ENCODE measurements at places on chromosomes 2 and 18.
A peak's percentile ranks its signal among the peaks of the same experiment; 100 is the strongest.

DNA sequence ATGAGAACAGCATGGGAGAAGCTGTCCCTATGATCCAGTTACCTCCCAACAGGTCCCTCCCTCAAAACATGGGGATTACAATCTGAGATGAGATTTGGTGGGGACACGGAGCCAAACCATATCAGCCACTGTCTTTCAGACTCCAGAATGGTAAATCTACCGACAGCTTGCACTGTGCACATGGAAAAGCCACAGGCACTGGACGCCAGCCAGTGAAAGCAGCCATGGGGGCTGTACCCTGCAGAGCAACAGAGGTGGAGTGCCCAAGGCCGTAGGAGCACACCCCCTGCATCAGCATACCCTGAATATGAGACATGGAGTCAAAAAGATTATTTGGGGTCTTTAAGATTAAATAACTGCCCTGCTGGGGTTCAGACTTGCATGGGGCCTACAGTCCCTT is 218.4 kb downstream of the PDE1A start:
- DNase-seq = no peak

DNA sequence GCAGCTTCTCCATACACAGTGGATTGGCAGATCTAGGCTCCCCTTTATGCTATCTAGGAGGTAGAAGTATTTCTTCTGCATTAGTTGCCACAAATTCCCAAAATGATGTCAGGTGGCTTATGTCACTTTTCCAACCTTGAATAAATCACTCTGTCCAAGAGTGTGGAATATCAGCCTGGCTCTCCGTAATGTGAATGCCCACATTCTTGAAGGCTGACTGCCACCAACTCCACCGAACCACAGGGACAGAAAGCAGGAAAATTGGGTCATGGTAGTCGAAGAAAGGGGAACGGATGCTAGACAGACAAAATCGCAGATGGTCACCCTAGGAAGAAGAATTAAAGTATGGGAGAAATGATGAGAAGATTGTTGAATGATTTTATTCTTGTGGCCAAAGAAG is 624.9 kb upstream of the CDH2 start:
- no peak for DNase-seq

DNA sequence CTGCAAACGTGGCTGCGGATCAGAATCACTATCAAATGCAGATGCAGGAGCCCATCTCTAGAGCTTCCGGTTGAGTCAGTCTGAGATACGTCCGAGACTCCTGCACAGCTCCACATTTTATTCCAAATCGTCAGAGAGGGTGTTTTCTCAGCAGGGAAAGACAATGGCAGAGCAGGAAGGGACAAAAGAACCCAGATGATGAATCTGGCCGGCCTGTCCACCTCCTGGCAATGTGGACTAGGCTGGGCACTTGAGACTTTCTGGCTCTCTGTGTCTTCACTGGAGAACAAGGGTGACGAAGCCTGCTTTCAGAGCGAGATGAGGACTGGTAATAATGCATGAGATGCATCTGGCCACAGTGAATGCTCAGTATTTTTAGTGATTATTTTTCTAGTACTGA is 255.9 kb upstream of the MYT1L start:
- no peak for DNase-seq

- peak; percentile 25 for DNase-seq
These were observed 27.9 kb downstream of the RIF1 start for GRCh38 chr2:151437630-151438029.

GRCh38 chr18:78999939-79000338 is 20.3 kb downstream of the SALL3 start:
- no peak for DNase-seq

GRCh38 chr2:144518748-144519596 is 947 bp downstream of the ZEB2 start:
- DNase-seq = no peak

DNA sequence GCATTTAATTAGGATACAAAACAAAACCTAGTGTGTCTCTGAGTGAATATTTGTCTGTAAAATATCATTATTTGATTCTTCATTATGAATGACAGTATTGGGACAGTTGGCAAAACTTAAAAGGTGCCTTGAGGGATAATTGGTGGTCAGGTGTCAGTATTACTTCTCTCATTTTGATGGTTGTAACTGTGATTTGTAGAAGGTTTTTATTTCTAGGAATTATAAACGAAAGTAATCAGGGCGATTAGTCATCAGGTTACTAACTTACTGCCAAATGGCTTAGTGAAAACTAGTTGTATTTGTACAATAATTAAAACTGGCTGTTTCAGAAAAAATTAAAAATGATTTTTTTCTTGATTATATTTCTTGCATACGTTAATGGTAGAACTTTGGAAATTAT is 117.6 kb downstream of the BIRC6 start:
- DNase-seq = no peak

GRCh38 chr2:118989481-118989880 is 47.5 kb downstream of the MARCO start:
- no peak for DNase-seq

DNA sequence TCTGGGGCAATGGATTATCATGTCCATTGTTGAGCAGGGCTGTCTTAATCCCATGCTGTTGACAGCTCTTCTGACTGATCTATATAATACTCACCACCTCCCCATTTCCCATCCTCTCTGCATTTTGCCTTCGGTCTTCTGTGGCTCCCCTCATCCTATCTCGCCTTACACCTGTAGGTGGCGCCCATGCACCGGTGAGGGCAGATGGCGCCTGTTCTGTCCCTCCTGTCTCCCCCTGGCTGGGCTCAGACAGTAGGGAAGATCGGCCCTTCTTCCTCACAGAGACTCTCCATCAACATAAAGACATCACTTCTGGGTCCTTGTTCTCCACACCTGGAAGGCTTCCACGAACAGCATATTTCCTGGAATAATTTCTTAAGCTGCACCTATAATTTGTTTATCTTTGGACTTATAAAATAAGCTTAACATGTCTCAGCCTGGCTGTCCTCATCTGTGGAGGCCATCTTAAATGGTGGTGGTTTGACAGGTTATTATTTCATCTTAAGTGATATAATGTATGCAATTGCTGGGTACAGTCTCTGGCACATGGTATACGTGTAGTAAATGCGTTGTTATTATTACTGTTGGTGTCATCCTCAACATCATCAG is 10.9 kb upstream of the CDH20 start:
- DNase-seq = peak; percentile 37

DNA sequence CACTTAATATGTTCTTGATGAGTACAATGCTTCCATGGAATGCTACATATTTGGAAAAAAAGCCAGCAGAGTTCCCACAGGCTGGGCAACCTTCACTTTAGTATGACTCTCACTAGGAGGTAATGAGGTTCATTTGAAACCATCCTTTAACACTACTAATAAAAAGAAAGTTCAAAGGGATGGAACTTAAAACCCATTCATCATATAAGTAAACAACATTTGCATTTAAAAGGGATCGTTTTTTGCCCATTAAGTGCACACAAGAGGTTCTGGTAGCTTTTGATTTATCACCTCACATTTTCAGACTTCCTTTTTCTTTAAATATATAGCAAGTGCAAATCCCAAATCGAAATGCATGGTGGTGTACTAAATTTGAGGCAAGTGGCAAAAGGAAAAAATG is 270.8 kb upstream of the DCC start:
- no peak for DNase-seq

DNA sequence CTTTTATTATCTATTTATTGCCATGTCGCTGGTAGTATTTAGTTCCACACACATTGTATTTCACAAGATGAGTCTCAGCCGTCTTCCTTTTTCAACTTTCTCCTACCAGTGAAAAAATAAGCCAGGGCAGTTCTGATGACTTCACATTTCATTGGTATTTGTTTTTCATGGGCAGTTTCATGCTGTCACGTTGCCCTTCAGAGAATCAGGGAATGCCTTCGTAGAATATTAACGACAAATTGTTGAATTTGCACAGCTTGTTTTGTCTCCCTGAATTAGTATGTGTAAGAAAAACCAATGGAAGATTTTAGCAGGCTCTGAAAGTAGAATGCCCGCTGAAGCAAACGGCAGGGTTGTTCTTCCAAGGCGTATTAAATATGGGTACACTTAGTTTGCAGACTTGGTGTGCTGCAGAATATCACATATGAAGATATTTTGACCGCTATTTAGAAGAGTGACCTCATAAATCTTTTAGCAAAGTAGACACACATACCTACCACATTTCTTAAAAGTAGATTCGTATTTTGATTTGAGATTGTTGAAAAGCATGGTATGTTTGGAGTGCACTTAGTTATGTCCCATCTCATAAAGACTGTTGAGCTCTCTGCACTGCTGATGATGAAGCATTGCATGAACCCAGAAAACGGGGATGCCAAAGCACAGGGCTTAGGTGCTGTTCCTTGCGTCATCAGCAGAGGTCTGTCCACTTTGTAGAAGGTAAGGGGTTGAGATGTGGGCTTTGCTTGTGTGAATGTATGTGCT is 2.9 kb downstream of the NEDD4L start:
- no peak for DNase-seq

DNA sequence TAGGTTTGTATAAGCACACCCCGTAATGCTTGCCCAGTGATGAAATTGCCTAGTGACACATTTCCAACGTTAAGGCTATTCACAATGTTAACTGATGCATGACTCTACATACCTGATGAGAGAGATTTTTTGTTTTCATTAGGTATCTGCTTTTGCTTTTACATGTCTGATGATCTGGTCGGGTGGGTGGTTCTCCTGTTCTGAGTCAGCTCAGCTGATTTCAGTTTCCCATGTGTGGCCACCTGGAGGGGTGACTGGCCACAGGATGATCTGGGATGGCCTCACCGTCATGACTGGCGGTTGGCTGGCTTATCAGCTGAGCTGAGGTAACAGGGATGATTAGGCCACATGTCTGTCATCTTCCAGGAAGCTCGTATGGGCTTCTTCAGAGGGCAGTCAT is 33.8 kb upstream of the ACYP2 start:
- DNase-seq = no peak

DNA sequence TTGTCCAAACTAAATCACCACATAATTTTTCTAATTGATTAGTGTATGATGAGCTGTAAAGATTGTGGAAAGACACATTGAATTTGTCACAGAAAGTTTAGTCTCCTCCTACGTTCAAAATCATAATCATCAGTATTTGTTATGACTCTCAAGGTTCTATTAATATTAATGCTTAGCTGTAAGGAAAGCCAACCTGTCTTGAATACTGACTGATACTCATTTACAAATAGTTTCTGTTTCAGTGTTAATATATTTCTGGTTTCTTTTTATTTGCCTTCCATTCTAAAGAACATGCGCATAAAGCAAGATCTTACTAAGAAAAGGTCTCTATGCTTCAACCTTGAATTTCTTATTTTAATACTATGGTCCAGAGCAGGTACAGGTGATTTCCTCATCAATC is 55.1 kb downstream of the CPS1 start:
- no peak for DNase-seq

GRCh38 chr18:58323866-58324762 is 280.1 kb downstream of the NEDD4L start:
- no peak for DNase-seq

DNA sequence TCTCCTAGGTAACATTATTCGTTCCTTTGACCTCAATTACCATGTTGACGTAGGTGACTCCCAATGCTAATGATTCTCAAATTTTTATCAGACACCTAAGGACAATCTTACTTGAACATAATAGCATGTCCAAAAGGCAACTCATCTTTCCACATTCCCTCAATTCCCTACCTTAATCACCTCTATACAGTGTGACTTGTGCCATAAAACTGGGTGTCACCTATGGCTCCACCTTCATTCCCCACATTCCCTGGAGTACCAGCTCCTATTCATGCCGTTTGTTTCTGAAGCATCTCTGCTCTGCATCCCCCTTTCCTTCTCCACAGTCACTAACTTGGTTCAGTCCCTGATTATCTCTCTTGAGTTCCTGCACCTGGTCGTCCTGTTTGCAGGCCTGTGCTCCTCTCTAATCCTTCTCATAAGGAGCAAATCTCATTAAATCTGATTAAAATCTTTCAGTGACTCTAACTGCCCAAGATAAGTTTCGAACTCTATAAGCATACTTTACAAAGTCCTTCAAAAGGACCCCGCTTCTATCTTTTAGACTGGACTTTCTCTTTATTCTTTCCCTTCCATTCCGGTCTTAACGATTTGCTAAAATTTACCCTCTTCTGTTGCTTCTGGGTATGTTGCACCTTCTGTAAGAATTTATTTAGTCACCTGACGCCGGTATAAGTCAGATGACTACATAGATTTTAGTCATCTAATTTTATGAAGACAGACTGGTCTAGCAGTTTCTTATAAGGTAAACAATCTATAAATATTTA is 128.7 kb downstream of the OSBPL1A start:
- no peak for DNase-seq

- DNase-seq = no peak
These were observed 5.7 kb downstream of the DYSF start for GRCh38 chr2:71459084-71459431.

DNA sequence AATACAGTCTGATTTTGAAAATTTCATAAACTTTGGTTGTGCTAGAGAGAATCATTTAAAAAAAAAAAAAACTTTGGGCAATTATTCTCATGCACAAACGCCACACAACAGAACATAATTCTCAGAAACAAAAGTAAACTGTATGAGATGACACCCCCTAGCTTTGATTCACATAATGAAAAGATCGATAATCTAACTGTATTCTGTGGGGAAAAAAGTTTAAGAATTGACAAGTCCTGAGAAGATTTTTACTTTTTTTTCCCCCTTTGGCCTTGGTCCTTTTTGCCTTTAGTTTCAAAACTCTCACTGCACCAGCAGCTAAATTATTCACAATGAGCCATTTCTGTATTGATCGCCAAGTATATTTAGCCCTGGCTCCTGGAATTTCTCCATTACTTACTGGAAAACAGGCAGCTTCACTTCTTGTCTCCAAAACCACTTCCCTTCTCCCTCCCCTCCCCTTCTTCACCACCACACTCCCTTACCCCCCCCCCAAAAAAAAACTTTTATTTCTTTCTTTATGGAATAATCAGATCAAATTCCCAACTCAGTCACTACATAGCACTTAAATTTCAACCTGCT is 2.0 kb downstream of the IKZF2 start:
- no peak for DNase-seq

DNA sequence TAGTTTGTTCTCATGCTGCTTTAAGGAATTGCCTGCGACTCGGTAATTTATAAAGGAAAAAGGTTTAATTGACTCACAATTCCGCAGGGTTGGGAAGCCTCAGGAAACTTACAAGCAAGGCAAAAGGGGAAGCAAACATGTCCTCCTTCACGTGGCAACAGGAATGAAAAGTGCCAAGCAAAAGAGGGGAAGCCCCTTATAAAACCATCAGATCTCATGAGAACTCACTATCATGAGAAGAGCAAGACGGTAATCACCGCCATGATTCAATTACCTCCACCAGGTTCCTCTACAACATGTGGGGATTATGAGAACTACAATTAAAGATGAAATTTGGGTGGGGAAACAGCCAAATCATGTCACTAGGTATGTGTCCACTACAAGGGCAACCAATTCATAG is 53.9 kb downstream of the MAP4K3 start:
- DNase-seq = no peak
